ENCODE measurements at places on chromosomes 16 and 17. TPM values are rescaled to one million over a fixed set of nuclear protein-coding genes. Genes with fewer than 3 reads are reported as not detected.

EPOP gene
- 0.63 TPM for total RNA-seq

CX3CL1 gene
- total RNA-seq = 89.1 TPM

AGRP gene
- total RNA-seq = not detected

TAC4 gene
- not detected for total RNA-seq

AANAT gene
- total RNA-seq = not detected

CD300E gene
- not detected for total RNA-seq

PRR35 gene
- total RNA-seq = not detected

ASPHD1 gene
- 0.63 TPM for total RNA-seq

VASN gene
- 0.65 TPM for total RNA-seq

TMEM11 gene
- 16.2 TPM for total RNA-seq

C16orf96 gene
- total RNA-seq = not detected

MAP1LC3B gene
- total RNA-seq = 36.8 TPM

FBXO39 gene
- 7.1 TPM for total RNA-seq

SLC12A3 gene
- total RNA-seq = not detected

ABCC6 gene
- not detected for total RNA-seq

SMIM36 gene
- not detected for total RNA-seq

ZNF18 gene
- 6.0 TPM for total RNA-seq

PLXDC1 gene
- 0.06 TPM for total RNA-seq

CD7 gene
- not detected for total RNA-seq

CTRL gene
- total RNA-seq = 0.76 TPM

RCVRN gene
- total RNA-seq = not detected

KRTAP9-8 gene
- total RNA-seq = not detected
